Activated T-cell treated with anti-CD3 and anti-CD28 coated beads, Interleukin-2, amount 50 U/mL, for 72 hours (primary cell): ENCODE measurements at places on chromosomes 16 and 17. TPM values are rescaled to one million over a fixed set of nuclear protein-coding genes. Genes with fewer than 3 reads are reported as not detected.

FOXL1 gene
- total RNA-seq: not detected

DNA sequence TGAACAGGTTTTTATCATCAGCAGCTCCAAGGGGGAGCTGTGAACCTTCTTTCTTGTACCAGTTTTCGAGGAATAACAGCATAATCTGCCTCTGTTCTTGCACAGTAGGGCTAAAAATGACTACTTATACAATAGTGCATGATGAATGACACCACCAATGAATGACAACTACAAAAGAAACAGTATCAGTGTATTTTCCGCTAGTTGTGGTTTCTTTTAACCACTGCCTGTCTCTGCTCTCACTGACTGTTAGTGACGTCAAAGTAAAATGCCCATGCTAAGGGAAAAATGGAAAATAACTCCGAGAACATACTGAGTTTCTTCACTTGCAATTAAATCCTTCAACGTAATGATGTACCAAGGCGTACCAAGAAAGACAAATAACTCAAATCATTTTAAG lies 294.9 kb downstream of the MAP2K6 start:
- DNase-seq: no peak

KIF2B gene
- total RNA-seq: not detected

DNA sequence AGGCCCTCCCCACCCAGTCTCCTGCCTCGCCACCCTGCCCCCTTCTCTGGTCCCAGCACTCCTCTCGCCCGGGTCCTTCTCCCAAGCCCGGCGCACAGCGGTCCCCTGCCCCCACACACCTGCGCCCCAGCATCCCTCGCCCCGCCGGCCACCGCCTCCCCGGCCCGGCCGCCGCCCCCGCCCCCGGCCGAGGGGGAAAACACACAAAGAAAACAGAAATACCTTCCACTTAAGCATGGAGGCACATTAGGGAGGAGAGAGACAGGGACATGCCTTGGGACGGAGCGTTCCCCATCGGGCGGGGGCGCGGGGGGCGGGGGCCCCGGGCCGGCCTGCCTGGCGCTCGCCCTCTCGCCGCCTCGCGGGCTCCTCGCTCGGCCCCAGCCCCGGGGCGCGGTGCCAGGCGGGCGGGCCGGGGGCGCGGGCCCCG lies 326 bp downstream of the SRCIN1 start:
- no peak for DNase-seq

DNA sequence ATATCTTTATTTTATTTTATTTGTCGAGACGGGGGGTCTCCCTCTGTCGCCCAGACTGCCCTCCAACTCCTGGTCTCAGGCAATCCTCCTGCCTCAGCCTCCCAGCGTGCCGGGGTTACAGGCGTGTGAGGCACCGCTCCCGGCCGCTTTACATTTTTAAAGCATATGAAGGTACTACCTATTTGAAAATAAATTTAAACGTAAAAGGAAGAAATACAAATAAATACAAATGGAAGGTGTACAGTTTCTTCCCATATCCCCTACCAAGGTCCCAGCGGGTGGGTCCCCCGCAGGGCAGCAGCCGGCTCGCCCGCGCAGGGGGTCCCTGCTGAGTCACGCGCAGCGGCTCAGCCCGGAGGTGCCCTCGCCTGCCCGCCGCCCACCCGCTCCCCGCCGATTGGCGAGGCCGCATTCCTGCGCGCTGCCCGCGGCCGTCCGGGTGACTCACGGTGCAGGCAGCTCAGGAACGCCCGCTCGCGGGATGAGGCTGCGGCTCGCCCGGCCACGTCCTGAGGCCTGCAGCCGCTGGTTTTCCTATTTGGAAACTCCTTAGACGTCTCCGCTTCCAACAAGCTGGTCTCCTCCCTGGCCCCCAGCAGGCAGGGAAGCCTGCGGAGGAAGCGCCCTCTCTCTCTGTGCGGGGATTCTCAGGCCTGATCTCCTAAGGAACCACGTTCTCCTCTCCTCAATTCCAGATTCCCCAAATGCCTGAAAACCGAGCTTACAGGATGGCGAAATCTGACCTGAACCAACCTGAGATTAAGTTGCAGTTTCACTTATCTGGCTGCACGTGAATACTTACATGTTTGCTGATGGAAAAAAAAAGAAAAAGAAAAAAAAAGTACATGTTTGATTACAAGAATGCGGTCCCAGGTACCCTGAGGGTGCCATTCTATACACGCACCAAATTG lies 54.8 kb upstream of the MAP3K14 start:
- peak; percentile 79 for DNase-seq

DNA sequence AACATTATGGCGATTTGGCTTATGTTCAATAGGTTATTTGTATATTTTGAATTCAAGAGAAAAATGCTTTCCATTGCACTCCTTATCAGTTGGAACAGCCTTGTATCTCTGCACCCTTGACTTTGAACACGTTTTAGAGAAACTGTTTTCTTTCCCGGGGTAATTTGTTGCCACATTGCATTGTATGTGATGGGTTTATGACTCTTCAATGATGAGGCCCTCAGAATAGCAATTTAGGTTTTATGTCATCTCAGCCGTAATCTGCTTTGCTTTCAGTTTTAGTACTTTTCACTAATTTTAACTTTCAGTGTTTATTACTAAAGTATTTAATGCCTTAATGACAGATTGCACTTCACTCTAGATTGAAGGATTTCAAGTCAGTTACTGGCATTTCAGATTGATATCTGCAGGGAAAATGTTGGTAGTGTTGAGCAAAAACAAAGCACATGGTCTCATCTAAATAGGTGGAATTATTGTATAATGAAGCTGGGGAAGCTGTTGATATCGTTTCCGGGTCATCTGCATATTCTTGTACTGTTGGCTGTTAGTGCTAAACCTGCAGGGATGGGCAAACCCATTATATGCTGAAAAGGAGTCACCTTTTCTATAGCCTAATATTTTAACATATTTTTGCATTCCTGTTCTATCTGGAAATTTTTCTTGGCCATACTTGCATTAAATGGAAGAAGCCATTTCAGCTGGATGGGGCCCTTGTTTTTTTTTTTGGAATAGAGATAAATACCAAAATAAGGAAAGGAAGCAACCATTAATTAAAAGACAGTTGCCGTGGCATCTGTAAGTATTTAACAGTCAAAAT lies 2.0 kb downstream of the LUC7L3 start:
- DNase-seq: no peak
